ENCODE measurements at places on chromosomes 4 and X.

DNA sequence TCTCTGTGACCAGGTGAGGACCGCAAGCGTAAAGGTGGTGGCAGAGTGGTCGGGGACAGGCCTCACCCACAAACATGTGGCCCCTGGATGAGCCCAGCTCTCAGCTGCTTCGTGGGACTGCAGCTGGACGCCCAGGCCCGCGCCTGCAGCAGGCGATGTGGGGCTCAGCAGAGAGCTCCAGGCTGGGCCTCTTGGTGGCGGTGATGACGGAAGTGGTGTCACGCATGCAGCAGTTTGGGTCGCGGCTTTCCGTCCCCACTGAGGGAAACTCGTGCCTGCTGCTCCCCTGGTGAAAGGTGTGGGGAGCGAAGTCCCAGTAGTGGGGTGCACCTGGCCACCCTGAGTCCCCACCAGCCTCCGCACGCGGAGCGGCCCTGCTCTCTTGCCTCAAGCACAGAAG lies 26.9 kb downstream of the PCGF3 start:
- no peak for DNase-seq

DNA sequence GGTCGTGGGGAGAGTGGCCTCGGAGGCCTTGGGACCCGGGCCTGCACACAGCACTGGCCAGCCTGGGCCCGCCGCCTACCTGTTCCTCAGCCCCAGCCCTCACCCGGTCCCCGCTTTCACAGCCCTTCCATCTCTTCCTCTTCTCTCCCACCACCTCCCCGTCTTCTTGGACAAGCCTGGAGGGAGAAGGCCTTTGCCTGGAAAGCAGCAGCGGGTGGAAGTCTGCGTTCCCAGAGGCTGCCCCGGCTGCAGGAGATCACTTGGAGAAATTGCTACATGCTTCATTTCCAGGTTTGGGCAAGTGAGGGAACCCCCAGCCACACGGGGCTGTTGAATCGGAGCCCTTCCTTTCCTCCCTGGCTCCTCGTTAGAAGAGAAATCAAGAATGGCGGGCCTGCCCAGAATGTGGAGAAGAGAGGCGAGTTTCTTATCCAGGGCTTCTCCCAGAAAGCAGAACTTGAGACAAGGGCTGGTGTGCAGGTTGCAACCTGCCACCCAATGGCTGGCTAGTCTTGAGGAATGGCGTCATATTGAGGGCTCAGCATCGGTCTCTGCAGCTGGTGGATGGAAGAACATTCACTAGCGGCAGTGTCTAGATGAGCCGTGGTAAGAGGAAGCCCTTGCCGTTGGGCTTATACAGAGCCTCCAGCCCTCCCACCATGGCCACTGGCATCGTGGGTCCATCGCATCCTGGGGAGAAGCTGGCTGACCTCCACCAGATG lies 1.2 kb upstream of the PDZD4 start:
- no peak for DNase-seq

- no peak for DNase-seq
These were observed 54.4 kb upstream of the BMP2K start for GRCh38 chr4:78721747-78722146.

- no peak for DNase-seq
These were observed 33.2 kb upstream of the CLDN24 start for GRCh38 chr4:183355405-183355804.

DNA sequence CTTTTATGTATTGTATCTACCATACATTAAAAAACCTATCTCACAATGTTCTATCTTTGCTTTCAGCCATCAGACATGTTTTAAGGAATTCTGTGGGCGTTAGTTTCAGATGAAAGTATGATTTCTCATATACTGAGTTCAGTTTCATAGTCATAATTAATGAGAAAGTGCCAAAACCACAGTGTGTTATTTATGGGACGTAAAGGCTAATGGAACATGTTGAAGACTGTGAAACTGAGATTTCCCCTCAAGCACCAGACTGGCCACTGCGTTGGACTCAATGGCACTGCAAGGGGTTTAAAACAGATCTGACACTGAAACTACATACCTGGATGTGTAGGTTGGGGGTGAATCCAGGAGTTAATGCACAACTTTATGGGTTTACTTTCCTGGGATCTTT lies 32.0 kb downstream of the F8 start:
- no peak for DNase-seq
